CD14-positive monocyte (primary cell): ENCODE measurements at places on chromosomes 2 and 18.

GRCh38 chr18:74204526-74205152 lies 56.3 kb downstream of the TIMM21 start:
- no peak for DNase-seq

DNA sequence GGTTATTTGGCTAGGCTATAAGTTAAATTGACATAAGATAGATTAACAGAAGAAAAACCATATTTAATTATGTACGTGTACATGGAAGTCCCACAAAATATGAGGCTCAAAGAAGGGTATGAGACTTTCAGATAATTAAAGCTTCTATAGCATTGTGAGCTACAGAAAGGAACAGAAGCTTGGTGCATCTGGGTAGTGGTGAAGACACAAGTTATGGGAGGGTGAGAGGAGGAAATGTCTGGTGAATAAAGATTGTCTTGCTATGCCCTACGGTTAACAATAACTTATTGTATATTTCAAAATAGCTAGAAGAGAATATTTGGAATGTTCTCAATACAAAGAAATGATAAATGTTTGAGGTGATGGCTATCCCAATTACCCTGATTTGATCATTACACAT lies 6.8 kb upstream of the FAM124B start:
- no peak for DNase-seq

- no peak for DNase-seq
Measured at GRCh38 chr2:72781480-72781879, 44.4 kb downstream of the EXOC6B start.

GRCh38 chr2:182318466-182319220 lies 108.2 kb downstream of the PDE1A start:
- DNase-seq, result no peak

DNA sequence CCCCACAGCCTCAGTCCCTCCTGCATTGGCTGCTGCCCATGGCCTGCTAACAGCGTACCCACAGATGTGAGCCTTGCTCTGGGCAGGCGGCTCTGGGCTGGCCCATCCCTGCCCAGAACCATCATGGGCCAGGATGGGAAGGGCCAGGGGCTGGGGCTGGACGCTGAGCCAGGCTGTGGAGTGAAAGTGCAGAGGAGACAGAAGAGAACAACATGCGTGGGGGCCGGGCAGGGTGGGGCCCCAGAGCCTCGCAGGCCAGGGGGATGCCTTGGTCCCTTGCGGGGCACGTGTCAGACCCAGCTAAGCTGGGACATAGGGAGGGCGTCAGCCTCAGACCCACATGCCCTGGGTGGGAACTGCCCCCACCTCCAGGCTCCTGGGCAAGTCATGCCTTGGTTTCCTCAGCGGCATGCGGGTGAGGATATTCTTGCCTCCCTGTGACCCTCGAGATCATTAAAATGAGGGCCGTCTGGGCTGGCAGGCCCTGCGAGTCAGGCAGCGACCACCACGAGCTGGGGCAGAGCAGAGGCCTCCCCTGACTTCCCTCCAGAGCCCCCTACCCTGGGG lies 27.3 kb downstream of the GPC1 start:
- no peak for DNase-seq

DNA sequence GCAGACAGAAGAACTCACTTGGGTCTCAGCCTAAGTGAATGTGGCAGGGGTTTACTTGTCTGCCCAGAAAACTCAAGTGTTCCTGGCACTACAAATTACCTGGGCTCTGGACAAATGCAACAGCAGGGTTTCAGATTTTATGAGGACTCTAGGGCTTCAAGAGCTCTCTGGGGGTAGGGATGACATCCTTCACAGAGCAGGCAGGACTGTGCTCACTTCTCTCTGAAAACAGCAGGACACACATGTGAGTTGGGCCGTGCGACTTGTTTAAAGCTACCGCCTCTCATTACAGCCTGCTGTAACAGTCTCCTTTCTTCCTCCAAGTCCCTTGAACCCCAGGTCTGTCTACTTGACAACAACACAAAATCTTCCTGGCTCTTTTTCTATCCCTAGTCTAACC lies 212.6 kb downstream of the EN1 start:
- no peak for DNase-seq

GRCh38 chr2:180614776-180615175 lies 365.6 kb upstream of the UBE2E3 start:
- no peak for DNase-seq

GRCh38 chr2:170813611-170814532 lies 2.8 kb upstream of the GAD1 start:
- DNase-seq, result no peak

- DNase-seq, result no peak
Measured at GRCh38 chr2:58907644-58908043, 666.5 kb upstream of the FANCL start.

- DNase-seq, result no peak
Measured at GRCh38 chr2:158600155-158600802, 143.5 kb downstream of the PKP4 start.

GRCh38 chr18:14089781-14090180 lies 42.5 kb downstream of the ZNF519 start:
- no peak for DNase-seq

GRCh38 chr18:48600046-48600445 lies 61.2 kb downstream of the CTIF start:
- no peak for DNase-seq

DNA sequence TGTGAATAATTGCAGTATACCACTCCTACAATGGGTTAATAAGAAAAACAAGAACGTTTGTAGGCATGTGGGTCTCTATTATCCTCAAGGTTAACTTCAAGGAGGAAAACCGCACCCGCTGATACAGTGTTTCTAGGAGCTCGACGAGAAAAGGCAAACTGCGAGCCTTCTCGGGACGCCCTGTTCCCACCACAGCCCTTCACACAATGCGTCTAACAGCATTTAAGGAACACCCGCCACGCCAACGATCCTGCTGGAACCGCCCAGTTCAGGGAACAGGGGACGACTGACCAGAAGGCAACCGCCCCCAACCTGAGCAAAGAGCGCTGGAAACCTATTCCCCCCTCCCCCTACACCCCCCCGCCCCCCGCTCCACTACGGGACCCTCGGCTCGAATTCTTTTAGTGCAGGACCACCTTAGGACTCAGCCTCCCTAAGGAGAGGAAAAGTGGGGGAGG lies 710 bp upstream of the TMSB10 start:
- DNase-seq, result no peak

DNA sequence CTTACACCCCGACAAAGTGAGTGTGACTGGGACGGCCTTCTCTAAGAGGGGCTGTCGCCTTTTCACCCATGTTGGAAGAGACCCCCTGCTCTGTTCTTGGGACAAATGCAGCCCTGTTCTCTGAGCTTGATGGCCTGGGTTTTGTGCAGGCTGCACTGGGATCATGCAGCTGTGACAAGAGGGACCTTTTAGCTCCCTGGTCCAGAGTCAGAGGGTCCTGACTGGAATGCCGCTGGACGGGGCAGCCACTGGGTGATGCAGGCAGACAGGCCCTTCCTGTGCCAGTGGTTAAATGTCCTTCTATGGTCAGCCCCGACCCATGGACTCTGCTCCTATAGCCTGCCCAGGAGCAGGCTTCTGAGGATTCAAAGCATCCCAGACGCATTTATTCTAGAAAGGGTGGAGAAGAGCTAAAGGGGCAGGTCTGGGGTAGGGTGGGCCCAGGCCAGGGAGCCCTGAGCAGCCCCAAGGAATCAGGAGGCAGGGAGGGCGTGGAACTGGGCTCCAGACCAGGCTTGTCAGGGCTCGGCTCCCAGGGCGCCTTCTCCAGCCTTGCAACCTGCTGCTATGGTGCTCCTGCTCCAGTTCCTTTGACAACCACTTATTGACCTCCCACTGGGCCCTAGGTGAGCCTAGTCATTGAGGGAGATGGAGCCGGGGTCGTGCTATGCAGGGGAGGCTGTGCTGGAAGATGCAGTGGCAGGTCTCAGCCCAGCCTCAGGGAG lies 277.9 kb upstream of the HS6ST1 start:
- no peak for DNase-seq

GRCh38 chr18:38198956-38199355 lies 633.4 kb upstream of the CELF4 start:
- no peak for DNase-seq

DNA sequence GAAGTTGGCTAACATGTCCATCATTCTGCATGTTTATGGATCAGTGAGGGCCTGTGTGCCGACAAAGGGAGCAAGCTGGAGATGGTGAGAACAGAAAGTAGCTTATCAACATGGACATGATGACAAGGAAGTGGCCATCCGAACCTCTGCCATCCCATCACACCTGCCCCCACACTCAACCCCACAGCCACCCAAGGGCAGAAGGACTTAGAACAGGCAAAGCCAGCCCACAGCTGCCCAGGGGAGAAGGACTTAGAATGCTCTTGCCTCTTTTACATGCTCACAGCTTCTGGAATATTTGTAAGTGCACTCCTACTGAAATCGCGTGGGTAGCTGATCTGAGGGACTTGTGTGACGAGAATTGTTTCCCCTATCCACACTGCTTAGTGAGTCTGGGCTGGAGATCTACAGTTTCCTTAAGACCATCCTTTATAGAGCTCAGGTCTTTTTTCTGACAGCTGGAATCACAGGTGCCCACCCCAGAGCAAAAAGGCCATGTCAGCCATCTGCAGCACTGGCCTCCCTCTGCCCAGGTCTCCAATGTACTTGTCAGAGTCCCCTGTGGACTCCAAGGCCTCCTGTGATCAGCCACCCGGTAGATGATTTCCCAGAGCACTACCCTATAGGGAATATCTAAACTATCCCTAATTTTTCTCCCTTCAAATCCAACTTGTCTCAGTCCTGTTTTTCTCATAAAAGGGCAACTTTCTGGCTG lies 154.1 kb downstream of the SMAD7 start:
- no peak for DNase-seq

DNA sequence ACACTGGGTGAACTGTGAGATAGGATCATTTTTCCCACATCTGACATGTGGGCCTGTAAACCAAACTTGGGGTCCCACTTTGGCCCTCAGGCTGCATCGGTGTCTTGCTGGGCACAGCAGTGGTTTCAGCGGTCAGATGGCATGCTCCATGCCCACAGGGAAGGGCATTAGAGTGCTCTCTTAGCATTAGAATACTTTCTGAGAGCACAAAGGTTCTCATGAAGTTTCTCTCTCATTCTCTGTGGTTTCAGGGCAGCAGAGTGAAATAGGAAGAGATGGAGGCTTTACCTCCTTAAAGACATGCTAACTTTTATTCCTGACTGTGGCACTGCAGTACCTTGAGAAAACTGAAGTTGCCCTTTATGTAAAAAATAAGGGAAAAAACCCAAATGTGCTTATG lies 36.6 kb upstream of the GATA6 start:
- DNase-seq, result no peak

DNA sequence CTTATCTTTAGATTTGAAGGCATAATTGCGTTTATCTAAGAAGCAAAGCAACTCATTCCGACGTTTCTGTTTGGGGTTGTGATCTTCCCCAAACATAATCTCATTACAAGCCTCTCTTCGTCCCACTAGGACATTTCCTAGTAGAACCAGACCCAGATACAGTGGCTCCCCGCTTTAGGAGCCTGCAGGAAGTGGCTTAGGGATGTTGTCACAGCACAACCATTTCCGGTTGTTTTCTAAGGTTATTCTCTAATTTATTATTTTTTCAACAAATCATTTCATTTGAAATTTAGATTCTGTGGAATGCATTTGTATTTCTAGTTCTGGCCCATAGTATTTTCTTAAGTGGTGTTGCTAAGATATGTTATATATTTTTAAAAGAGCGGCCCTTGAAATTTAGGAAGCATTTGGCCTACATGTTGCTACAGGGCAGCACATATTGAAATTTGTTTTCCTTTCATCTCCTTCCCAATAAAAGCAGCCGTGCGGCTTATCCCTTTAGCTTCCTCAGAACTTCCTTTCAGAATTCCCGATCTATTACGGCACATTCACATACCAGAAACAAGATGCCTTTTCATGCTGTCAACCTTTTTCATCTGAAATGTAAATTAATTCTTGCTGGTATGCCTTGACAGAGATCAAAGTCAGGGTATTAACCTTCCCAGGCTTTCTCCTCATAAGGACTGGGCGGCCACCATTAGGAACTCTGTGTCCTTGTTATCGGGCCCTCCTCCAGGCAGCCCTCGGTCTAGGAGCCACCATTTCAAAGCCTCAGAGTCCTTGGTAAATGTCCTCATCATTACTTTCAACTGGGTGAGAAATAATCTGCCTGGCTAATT lies 210.9 kb upstream of the SP5 start:
- DNase-seq, result no peak

DNA sequence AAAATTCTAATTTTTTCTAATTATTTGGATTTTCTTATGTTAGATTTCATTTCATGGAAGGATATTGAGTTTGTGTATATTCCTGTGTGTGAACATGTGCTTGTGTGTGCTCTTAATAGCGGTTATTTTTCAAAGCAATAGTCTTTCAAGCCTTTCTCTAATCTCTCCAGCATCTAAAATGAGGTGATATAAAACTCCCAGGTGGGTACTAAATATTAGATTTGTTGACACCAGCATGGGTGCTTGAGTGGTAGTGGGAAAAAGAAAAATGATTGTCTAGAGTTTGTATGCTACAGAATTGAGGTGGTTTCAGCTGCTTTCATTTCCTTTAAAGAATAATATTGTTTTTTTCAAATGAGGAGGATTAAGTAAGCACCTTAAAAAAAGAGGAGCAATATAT lies 296.8 kb downstream of the PARD3B start:
- DNase-seq, result no peak

GRCh38 chr2:26637811-26638310 lies 3.3 kb downstream of the CIB4 start:
- no peak for DNase-seq

- DNase-seq, result no peak
Measured at GRCh38 chr2:73004889-73005596, 66.5 kb downstream of the SFXN5 start.

GRCh38 chr2:47145466-47145865 lies 9.6 kb downstream of the STPG4 start:
- no peak for DNase-seq

GRCh38 chr2:21008790-21009661 lies 34.8 kb downstream of the APOB start:
- no peak for DNase-seq

GRCh38 chr2:187117483-187117882 lies 268.5 kb upstream of the ZSWIM2 start:
- DNase-seq, result no peak

DNA sequence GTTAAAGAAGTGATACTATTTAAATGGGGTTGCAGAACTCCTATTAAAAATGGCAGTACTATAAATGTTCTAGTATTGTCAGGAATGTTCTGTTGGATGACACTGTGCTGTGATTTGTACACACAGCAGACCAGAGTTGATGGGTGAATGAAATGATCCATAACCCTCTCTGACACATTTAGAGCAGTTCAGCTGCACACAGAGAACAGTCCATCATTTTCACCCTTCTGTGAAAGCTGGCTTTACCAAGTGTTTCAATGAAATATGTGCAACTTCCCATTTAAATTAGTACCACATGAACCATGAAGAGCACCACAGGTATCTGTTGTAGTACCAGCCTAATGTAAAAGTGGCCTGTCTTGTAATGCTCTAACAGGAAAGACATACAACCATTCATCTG lies 981.4 kb downstream of the TMEM182 start:
- DNase-seq, result no peak

DNA sequence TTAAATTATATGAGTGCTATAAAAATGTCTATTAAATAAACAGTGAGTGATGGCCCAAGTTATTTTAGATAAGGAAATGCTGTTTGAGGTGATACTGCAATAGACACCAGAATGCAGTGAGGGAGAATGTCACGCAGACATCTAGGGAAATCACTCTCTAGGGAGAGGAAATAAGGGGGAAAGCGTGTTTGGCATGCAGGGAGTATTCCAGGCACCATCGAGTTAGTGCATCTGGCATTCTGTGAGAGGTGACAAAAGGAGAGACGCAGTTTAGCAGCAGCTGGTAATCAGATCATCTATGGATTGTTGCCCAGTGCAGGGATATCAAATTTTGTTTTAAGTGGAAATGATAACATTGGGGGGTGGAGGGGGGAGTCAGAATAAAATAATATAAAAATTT lies 175.4 kb upstream of the NETO1 start:
- no peak for DNase-seq

- no peak for DNase-seq
Measured at GRCh38 chr18:46565256-46565655, 91.8 kb downstream of the LOXHD1 start.
